ENCODE measurements at places on chromosomes 5 and 9.

DNA sequence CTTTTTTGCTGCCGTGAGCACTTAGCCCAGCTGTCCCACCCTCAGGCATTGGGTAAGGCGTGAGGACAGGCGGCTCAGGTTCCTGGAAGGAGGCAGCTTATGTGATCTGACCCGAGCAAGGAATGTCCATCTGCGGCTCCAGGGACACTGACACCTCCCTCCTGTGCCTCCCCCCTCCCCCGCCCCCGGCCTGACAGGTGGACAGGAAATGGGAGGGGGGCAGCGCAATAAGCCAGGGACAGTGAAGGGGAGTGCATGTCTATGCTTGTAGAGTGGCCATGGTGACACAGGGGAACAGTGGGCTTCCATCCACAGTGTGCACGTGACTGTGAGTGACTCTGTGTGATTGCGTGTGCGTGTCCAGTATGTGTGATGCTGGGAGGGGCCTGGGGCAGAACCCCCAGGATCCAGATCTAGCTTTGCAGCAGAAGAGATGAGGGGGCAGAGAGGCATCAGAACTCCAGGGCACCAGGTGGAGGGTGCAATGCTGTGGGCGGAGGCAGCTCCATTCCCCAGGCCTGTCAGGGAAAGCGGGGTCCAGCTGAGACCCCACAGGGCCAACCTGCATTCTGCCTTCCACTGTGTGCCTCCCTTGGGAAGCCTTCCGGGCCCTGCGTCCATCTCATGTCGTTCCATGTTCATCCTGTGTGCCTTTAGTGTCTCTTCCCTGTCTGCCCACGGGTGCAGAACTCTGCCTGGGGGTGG is 30.5 kb downstream of the CNTFR start:
- DNase-seq = no peak

DNA sequence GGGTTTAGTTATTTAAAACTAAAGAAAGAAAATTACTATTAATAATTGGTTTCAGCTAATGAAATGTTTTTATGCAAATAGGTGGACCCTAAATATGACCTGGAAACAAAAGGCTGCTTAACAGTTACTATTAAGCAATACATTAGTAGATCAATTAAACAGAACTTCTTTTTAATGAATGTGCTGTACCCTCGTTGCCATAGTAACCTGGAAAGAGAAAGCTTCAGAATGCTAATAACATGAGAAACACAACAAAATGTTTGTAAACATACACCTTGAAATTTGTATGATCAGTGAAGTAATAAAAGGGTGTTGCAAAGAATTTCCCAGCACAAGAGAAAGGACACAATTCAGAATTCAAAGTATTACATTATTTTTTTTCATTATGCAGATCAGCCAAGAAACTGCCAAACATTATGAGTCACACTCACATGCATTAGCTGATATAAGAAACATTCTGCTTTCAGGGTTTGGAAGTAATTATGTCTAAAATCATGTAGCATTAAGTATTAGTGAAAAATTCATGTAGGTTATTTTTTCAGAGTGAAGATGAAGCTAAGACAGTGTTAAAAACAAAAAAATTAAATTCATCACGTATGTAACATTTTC is 348.3 kb downstream of the ISL1 start:
- DNase-seq = no peak

DNA sequence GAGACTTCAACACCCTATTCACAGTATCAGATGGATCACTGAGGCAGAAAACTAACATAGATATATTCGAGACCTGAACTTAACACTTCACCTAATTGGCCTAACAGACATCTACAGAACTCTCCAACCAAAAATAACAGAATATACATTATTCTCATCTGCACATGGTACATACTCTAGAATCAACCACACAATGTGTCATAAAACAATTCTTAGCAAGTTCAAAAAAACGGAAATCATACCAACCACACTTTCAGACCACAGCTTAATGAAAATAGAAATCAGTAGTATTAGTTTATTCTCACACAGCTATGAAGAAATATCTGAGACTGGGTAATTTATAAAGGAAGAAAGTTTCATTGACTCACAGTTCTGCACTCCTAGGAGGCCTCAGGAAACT is 387.9 kb downstream of the DEPDC1B start:
- DNase-seq = no peak

- no peak for DNase-seq
Observed at GRCh38 chr9:120875195-120875565, 1.8 kb downstream of the PHF19 start.

DNA sequence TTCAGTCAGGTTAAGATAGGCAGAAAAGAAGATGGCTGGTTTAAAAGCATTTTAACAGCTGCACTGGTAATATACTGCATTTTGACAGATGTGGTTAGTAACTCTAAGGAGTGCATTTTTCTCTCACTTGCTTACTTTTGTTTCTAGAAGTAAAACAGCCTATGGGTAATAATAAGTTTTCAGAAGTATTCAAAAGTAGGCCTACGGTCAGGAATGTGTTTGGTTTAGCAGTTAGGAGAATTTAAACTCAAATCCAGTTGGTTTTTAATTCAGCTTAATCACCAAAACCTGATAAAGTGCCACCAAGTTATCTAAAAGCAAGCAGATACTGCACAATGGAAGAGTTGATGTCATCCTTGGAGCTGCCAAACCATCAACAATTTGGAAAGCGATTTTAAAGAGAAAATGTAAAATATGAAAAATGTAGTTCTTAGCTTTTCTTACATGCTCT is 160.3 kb downstream of the ARSB start:
- DNase-seq = no peak

DNA sequence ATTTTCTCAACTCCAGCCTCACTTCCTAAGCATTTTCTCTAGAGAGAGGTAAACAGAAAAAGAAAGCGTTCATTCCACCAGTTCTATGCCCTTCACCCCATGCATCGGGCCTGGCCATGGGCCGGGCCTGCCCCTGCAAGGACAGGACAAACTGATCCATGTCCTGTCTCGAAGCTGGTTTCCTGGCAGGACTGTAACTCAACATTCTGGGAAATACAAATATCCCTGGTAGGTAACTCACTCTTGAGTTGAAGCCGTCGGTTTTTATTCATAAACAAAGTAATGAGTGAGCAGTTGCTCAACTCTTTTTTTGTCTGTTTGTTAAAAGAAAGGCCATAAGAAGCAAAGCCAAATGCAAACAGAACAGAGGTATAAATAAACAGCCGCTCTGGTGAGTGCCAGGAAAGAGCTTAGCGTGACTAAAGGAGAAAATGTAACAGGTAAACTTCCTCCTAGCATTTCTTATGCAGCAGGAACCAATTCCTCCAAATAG is 64.4 kb upstream of the DNAH5 start:
- no peak for DNase-seq

- no peak for DNase-seq
Observed at GRCh38 chr9:106288689-106289088, 574.3 kb upstream of the ZNF462 start.

DNA sequence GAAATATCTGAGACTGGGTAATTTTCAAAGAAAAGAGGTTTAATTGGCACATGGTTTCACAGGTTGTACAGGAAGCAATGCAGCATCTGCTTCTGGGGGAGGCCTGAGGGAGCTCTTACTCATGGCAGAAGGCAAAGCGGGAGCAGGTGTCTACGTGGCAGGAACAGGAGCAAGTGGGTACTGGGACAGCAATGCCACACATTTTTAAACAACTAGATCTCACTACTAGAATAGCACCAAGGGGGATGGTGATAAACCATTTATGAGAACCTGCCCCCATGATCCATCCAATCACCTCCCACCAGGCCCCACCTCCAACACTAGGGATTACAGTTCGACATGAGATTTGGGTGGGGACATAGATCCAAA is 47.6 kb upstream of the HOMER1 start:
- DNase-seq = no peak

DNA sequence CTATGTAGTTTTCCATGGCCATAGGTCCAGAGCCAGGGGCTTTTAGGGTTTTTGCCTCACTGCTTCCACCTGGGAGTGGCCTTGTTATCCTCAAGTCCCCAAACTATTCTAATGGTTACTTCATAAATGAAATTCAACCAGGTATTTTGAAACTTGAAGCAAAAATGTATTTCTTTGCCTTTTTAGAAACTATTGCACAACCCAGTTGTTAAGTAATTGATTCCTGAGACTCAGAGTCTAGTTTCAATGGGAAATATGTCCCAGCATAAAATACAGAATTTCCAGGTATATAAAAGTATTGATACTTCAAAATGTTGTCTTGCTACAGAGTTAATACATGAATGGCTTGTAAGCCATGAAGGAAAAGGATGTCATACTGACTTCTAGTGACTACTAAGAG is 456.2 kb upstream of the DAB2 start:
- DNase-seq = no peak

All from stimulated activated CD4-positive, alpha-beta T cell treated with anti-CD3 and anti-CD28 coated beads, Interleukin-15, amount 100 ng/mL, for 1 hour (primary cell).